Coronary artery (tissue), 2 donors: ENCODE measurements at places on chromosomes 12 and 14.

- peak; percentile 98 for DNase-seq
These were observed 10.8 kb downstream of the BHLHE41 start for GRCh38 chr12:26113853-26114719.

DNA sequence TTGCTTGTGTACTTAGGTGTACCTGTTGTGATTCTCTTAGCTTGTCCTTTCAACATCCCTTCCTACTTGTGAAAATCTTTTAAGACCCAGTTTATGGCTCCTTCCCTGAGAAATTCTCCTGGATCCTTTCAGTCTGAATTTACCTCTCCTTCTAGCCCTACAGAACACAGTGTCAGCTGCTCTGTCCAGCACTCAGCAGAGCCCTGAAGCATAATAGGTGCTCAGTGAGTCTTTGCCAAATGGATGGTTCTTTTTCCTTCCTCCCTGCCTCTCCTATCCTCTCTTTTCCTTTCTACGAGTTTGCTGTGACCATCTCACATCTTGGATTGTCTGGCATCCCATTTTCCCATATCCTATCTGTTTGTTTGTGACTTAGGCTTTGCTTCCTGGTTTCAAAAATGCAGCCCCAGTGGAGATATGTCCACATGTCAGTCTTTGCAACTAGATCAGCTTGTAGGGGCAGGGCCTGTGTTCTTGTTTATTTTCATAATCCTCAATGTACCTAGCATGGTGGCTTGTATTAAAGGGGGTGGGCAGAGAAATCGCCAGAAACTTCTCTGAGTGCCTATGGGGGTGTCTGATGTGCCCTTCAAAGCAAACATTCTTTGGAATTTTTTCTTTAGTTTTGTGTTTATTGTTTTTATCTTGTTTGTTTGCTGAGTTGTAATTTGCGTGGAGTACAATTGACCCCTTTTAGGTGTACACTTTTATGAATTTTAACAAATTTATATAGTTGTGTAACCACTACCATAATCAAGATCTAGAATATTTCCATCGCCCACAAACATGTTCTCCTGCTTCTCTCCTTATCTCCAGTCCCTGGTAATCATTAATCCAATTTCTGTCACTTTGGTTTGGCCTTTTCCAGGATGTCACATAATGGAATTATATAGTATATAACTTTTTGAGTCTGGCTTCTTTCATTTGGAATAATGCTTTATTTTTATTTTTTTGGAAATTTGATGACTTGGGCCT lies 62.8 kb downstream of the SMOC1 start:
- no peak for DNase-seq

DNA sequence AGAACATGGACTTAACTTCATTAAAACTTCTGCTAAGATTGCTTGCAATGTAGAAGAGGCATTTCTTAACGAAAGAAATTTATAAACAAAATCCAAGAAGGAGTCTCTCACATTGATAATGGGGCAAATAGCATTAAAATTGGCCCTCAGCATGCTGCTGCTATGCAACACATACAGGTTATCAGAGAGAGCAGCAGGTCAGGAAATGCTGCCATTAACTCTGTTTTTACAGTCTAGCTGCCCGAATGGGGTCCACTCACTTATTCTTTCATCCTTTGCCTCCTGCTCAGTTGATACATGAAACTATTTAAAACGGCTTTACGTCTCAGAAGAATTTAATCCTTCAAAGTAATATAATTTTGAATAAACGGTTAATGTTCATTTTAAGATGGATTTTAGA lies 620.4 kb downstream of the SLC16A7 start:
- DNase-seq: no peak

- DNase-seq: no peak
These were observed 35.6 kb upstream of the ANKS1B start for GRCh38 chr12:100020370-100020769.

- peak; percentile 45 for DNase-seq
These were observed 132.0 kb upstream of the CCND2 start for GRCh38 chr12:4141348-4142270.

DNA sequence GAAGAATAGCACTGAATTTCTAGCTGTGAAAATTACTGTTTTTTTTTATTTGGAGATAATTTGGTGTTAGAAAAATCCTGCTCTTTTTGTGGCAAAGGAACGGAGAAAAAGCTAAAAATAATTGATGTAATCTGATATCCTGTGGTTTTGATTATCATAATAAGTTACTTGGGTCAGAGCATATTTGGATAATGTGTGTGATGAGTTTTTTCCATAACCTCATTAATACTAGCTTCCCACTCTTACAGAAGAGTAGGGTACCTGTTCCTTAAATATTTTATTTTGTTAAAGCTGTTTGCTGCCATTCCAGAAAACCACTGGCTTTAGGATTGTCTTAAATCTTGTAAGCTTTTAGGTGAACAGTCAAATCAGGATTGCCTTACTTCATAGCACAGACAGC lies 4.7 kb downstream of the PSMC6 start:
- DNase-seq: no peak

GRCh38 chr14:69701291-69701690 lies 65.7 kb upstream of the SRSF5 start:
- no peak for DNase-seq

GRCh38 chr14:102442241-102443211 lies 67.0 kb downstream of the ANKRD9 start:
- no peak for DNase-seq

GRCh38 chr12:51601241-51601640 lies 10.2 kb downstream of the SCN8A start:
- DNase-seq: no peak

DNA sequence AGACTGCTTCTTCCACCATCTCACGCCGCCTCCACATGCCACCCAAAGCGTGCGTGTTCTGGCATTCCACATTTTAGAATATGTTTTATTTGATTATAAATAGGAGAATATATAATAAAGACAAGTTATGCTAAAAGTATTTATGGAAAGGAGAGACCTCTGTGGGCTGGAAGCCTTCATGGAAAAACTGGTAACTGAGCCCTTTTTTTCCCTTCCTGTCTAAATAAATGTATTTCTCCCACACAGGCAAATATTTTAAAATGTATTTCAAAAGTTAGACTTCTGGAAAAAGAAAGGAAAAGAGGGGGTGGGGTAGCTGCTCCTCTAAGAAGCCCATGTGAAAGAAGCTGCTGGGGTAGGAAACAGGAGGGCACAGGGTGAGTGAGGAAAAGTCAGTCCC lies 16.1 kb upstream of the NR4A1 start:
- DNase-seq: no peak

- no peak for DNase-seq
These were observed 42.9 kb downstream of the ITPK1 start for GRCh38 chr14:93072659-93073357.
